ENCODE measurements at places on chromosomes 16 and 17. TPM values are rescaled to one million over a fixed set of nuclear protein-coding genes. Genes with fewer than 3 reads are reported as not detected.

- H3K36me3 ChIP-seq: no peaks in the 10 kb centered on the region
- H3K4me1 ChIP-seq: no peaks in the 10 kb centered on the region
- no peaks in the 10 kb centered on the region for H3K27me3 ChIP-seq
Measured at GRCh38 chr16:78745108-78746019, 645.9 kb downstream of the WWOX start.

The ABCA10 gene
- total RNA-seq: 0.47 TPM

GRCh38 chr16:51328733-51329132 lies 177.7 kb upstream of the SALL1 start:
- DNase-seq: no peak
- H3K4me3 ChIP-seq: no peak overlapping the region
- H3K27me3 ChIP-seq: no peaks in the 10 kb centered on the region
- H3K4me1 ChIP-seq: no peaks in the 10 kb centered on the region
- H3K27ac ChIP-seq: no peak overlapping the region
- H3K36me3 ChIP-seq: no peaks in the 10 kb centered on the region

DNA sequence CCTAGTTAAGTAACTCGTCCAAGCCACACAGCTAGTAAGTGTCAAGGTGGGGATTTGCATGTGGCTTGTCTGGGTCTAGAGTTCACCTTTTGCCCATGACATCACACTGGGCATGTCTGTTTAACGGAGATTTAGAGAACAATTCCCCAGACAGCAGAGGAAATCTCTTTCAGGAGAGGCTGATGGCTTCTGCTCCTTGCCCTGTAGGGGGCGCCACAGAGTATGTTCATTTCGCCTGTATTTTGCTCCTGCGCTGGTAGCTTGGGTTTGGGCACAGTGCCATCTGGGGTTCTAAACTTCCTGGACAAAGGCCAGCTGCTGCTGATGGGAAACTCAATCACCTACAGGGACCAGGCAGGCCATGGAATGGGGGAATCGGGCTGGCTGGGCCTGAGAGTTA lies 20.4 kb downstream of the OTOA start:
- H3K4me1 ChIP-seq: no peaks in the 10 kb centered on the region
- H3K27ac ChIP-seq: no peak overlapping the region
- H3K4me3 ChIP-seq: no peak overlapping the region
- peaks cover 2% of the 10 kb centered on the region for H3K27me3 ChIP-seq

The CLDN7 gene
- total RNA-seq: not detected

DNA sequence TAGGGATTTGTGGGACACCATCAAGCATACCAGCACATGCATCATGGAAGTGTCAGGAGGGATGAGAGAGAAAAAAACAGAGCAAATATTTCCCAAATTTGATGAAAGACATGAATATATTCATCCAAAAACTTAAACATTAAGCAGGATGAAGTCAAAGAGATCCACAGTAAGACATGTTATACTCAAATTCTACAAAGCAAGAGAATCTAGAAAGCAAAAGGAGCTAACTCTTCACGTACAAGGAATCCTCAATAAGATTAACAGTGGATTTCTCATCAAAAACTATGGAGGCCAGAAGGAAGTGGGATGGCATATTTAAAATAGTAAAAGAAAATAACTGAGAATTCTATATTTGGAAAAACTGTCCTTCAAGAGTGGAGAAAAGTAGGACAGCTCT lies 374.8 kb downstream of the ZFHX3 start:
- H3K36me3 ChIP-seq: no peaks in the 10 kb centered on the region
- no peak overlapping the region for H3K27ac ChIP-seq
- H3K4me3 ChIP-seq: no peak overlapping the region
- H3K27me3 ChIP-seq: no peaks in the 10 kb centered on the region
- DNase-seq: peak; percentile 28

DNA sequence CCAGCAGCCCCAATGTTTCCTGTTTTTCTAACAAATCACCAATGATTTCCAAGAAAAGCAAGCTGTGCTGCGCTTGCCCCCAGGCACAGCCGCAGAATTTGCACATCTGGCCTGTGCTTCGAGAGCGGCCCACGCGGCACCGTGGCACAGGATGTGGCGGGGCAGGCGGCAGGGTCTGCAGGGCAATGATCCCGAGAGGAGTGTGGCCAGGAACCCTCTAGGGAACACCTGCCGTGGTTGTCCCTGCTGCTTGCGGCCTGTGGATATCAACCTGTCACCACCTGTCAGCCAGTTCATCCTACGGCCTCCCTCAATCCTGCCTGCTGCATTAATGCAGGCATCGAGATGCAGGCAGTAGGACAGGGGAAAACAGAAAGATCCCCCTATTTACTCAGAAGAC lies 24.0 kb downstream of the PIK3R5 start:
- DNase-seq: no peak
- no peaks in the 10 kb centered on the region for H3K4me1 ChIP-seq
- H3K27me3 ChIP-seq: peaks cover 16% of the 10 kb centered on the region
- H3K4me3 ChIP-seq: no peak overlapping the region
- no peak overlapping the region for H3K27ac ChIP-seq

The HDAC5 gene
- total RNA-seq: 16.9 TPM

The PRSS22 gene
- not detected for total RNA-seq

The GDPD1 gene
- total RNA-seq: 2.6 TPM
